Sigmoid colon (tissue), 7 donors: ENCODE measurements at places on chromosomes 2 and 18. TPM values are rescaled to one million over a fixed set of nuclear protein-coding genes. Genes with fewer than 3 reads are reported as not detected.

GRCh38 chr2:105052773-105053172, 14.9 kb downstream of the MRPS9 start:
- no peak for DNase-seq
- H3K4me1 ChIP-seq: no peaks in the 10 kb centered on the region
- no peaks in the 10 kb centered on the region for H3K27me3 ChIP-seq
- no peaks in the 10 kb centered on the region for H3K36me3 ChIP-seq
- no peak overlapping the region for H3K4me3 ChIP-seq

- H3K4me1 ChIP-seq: no peaks in the 10 kb centered on the region
- no peak overlapping the region for H3K27ac ChIP-seq
- no peaks in the 10 kb centered on the region for H3K36me3 ChIP-seq
- no peaks in the 10 kb centered on the region for H3K27me3 ChIP-seq
- no peak overlapping the region for H3K4me3 ChIP-seq
- no peak for DNase-seq
Observed at GRCh38 chr2:118634876-118635275, 212.6 kb downstream of the EN1 start.

GRCh38 chr2:182115258-182115657, 129.6 kb downstream of the PPP1R1C start:
- H3K36me3 ChIP-seq: no peaks in the 10 kb centered on the region
- no peaks in the 10 kb centered on the region for H3K27me3 ChIP-seq
- no peak overlapping the region for H3K27ac ChIP-seq
- H3K4me1 ChIP-seq: no peaks in the 10 kb centered on the region
- no peak for DNase-seq

DNA sequence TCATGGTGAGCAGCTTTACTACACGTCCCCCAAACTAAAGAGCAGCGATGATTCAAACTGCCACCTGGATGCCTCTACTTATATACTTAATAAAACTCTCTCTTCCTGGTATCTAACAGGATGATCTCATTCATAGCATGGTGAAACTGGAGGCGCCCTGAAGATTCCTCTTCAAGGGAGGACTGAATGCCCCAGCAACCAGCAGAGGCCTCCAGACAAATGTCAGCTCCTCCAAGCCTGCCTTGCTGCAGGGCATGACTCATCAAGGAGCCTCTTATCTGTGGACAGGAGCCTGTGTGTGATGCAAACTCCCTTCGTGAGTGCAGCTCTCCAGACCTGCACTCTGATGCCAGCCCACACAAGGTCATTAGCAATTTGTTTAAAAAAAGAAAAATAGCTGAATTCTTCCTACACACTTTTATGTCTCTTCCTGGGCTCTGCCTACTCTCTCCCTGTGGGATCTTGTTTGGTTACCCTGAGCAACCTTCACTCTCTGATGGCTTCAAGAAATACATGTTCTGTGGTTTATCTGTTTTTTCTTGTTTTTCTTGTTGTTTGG, 30.2 kb downstream of the LONRF2 start:
- H3K4me1 ChIP-seq: no peaks in the 10 kb centered on the region
- DNase-seq: peak; percentile 81
- H3K27me3 ChIP-seq: no peaks in the 10 kb centered on the region
- H3K27ac ChIP-seq: peak overlapping the region; percentile 86
- no peak overlapping the region for H3K4me3 ChIP-seq

DNA sequence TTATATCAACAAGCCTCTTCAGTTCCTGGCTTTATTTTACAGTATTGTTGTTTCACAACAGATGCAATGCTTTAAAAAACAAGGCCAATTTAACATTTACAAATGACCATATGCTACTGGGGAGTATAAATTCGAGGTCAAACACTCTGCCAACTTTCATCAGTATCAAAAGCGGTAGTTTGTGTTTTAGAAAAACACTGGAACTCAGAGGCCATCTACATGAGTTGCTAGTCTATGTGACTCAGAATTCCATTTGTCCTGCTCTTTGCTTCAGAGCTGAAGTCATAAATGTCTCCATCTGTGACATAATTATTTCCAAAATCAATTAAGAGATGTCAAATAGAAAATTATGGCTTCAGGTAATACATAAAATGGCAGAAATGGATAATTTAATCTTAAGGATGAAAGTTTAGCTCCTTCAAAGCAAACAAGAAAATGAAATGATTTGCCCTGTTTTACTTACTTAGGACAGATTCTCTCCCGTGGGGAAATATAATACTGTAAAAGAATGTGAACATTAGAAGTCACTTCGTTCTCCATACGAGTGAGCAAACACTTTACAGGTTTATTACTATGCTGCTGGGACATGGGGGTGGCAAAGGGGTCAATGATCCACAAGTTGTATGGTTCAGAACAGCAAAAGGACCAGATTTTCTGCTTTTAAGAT, 3.7 kb downstream of the MEX3C start:
- no peaks in the 10 kb centered on the region for H3K27me3 ChIP-seq
- H3K27ac ChIP-seq: peak overlapping the region; percentile 98
- H3K36me3 ChIP-seq: no peaks in the 10 kb centered on the region
- peaks cover 32% of the 10 kb centered on the region for H3K4me1 ChIP-seq
- peak overlapping the region; percentile 94 for H3K4me3 ChIP-seq

- no peak overlapping the region for H3K27ac ChIP-seq
- H3K36me3 ChIP-seq: no peaks in the 10 kb centered on the region
- no peak for DNase-seq
- H3K27me3 ChIP-seq: no peaks in the 10 kb centered on the region
Observed at GRCh38 chr2:206993964-206994363, 54.6 kb downstream of the CPO start.

- no peak overlapping the region for H3K27ac ChIP-seq
- no peaks in the 10 kb centered on the region for H3K27me3 ChIP-seq
- H3K4me3 ChIP-seq: no peak overlapping the region
- H3K36me3 ChIP-seq: no peaks in the 10 kb centered on the region
- no peaks in the 10 kb centered on the region for H3K4me1 ChIP-seq
- DNase-seq: no peak
Observed at GRCh38 chr2:223221139-223221835, 169.3 kb downstream of the KCNE4 start.

DNA sequence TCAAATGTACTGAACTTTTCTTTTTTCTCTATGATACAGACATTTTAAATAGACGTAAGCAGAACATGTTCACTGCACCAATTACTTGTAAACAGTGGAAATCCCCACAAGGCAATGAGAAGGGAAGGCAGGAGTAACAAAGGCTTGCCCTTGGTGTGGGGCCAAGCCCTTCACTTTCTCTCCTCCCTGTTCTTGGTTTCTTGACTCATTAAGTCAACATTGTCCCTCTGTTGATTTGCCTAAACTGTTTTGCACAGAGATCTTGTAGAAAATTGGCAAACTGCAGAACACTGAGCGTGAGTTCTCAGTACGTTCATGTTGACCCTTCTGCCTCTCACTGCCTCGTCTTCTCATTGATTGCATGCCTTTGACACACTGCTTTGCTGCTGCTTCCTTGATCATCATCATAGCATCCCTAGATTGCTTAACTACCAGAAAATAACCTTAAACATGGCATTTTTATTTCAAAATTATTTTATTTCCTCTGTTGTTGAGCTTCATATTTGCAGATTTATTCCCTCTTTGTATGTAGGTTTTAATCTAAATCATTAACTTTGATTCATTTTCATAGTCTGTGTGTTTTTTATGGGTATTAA, 257.7 kb downstream of the PTGR3 start:
- H3K27me3 ChIP-seq: no peaks in the 10 kb centered on the region
- H3K36me3 ChIP-seq: no peaks in the 10 kb centered on the region
- H3K4me1 ChIP-seq: no peaks in the 10 kb centered on the region
- no peak for DNase-seq
- H3K27ac ChIP-seq: no peak overlapping the region

DNA sequence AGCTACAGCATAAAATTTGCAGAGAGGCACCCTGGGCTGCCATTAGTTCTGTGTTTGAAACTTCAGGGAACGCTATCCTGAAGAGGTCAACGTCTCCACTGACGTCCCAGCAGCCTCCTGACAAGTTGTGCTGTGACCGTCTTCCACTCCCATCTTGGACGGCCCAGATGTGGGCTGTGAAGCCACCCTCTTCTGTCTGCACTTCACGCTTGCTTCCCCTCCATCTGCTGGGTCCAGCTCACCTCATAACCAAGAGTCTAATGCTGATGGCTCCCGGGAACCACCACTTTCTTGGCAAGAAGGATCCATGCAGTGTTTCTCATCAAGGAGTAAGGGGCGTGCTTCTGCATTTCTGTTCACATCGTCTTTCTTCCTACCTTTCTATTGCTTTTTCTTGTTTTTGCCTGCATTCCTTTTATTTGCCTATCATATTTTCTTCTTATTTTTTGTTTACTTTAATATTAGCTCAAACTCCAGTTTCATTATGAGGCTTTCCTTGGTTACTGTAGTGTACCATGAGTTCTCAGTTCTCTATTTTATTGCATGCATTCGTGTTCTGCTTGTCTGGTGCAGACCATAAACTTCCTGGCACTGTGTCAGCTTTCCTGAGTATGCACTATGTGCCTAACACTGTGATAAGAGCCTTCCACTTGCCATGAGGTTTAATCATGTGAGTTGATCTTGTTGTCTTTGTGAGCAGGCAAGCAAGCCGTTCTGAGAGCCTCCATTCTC, 631.8 kb upstream of the RAB6C start:
- H3K27ac ChIP-seq: no peak overlapping the region
- H3K4me3 ChIP-seq: no peak overlapping the region
- no peaks in the 10 kb centered on the region for H3K4me1 ChIP-seq
- no peak for DNase-seq
- H3K27me3 ChIP-seq: no peaks in the 10 kb centered on the region

DNA sequence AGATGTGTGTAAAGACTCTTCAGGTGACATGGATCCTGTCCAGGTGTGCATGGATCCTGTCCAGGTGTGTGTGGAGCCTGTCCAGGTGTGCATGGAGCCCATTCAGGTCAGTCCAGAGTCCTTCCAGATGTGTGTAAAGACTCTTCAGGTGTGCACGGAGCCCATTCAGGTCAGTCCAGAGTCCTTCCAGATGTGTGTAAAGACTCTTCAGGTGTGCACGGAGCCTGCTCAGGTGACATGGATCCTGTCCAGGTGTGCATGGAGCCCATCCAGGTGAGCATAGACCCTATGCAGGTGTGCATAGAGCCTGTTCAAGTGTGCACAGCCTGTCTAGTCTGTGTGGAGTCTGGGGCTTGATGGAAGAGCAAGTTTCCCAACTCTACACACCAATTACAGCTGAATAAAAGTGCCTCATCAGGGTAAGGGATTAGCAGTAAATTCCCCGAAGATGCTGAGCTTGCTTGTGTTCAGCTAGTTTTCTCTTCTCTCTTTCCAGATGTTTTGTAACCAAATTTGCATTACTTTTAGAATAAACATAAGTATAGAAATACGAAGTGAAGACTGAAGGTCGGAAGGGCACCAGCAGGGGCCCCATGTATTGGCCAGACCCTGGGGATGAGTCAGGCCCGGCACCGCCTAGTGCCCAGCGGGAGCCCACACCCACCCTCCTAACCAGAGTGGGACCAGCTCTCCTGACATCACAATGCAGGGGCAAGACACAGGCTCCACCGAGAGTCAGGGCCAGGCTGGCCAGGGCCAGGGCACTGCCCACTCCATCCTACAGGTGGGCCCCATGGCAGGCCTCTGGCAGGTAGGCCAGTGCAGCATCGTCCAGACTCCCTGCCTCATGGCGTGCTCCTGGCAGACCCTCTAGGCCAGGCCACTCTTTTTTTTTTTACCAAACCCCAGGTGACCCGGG, 38.6 kb upstream of the GPC1 start:
- no peak overlapping the region for H3K27ac ChIP-seq
- H3K4me1 ChIP-seq: no peaks in the 10 kb centered on the region
- peak; percentile 52 for DNase-seq
- H3K36me3 ChIP-seq: no peaks in the 10 kb centered on the region
- H3K4me3 ChIP-seq: no peak overlapping the region

DNA sequence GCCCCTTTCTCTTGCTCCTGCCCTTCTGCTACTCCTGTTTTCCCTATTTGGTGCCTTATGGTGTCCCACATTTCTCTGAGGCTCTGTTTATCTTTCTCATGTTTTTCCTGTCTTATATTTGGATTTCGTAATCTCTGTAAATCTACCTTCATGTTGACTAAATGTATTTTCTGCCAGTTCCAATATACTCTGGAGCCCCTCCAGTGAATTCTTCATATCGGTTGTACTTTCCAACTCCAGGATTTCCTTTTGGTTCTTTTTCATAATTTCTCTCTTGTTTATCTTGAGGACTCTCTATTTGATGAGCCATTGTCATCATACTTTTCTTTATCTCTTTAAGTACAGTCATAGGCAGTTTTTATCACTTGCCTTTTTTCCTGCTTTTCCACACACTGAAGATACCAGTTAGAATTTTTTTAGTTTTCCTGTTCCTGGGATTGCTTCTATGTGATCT, 19.1 kb downstream of the SCLY start:
- no peak for DNase-seq
- H3K36me3 ChIP-seq: peaks cover 33% of the 10 kb centered on the region
- H3K4me1 ChIP-seq: no peaks in the 10 kb centered on the region
- H3K27me3 ChIP-seq: no peaks in the 10 kb centered on the region

DNA sequence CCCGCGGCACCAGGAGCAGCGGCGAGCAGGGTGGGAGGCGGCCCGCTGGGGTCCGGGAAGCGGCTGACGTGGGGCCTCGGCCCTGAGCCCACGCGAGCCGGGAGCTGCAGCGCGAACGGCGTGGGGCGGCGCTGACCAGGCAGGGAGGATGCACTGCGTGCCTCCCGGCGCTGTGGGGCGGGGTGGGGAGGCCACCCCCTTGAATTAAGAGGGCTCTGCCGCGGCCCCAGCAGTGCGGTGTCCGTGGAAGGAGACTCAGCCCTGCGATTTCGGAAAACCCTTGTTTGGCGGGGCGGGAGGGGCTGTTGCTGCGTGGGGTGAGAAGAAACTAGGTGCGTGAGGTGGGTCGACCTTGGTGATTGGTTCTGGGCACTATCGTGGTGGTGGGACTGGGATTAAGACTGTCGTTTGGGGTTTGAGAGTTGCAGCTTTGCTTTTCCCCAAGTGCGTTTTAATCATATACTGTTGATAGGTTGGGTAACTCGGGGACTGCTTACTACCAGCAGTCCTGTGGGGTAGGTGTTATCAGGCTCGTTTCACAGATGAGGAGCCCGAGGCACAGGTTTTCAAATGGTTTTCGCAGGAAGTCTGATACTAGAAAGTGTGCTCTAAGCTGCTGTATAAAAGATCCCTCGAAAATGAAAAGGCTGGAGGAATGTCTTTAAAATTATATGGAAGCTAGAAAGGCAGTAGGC, 722 bp downstream of the ACSL3 start:
- H3K4me3 ChIP-seq: peak overlapping the region; percentile 95
- DNase-seq: peak; percentile 76
- peaks cover 48% of the 10 kb centered on the region for H3K4me1 ChIP-seq
- H3K36me3 ChIP-seq: no peaks in the 10 kb centered on the region
- peak overlapping the region; percentile 89 for H3K27ac ChIP-seq

The MFSD6 gene
- total RNA-seq: 56.8 TPM

The CCL20 gene
- not detected for total RNA-seq

The CHRND gene
- not detected for total RNA-seq

The CDK5R2 gene
- total RNA-seq: 0.36 TPM

The SOCS6 gene
- 16.6 TPM for total RNA-seq

The CIAO1 gene
- 86.7 TPM for total RNA-seq
